Activated CD4-positive, alpha-beta T cell treated with anti-CD3 and anti-CD28 coated beads for 1 hour (primary cell): ENCODE measurements at places on chromosomes 3 and 15.

- DNase-seq = no peak
Observed at GRCh38 chr15:77440378-77440999, 19.8 kb downstream of the HMG20A start.

DNA sequence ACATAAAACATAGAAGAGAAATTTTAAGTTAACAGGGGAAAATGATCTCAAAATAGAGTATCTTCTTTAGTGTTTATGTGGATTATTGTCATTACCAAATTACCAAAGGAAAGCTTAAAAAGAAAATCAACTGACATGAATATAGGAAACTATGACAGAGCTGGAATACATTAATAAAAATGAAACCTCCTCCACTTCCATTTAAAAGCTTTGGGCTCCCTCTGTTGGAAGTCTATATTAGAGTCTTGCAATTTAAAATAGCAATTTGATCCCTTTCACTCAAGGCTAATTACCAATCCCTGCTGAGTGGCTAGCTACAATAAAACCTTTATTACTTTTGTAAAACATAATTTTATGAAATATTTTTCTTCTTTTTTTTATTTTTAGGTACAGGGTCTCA lies 61.4 kb upstream of the IMPG2 start:
- DNase-seq = no peak

GRCh38 chr3:149519912-149520311 lies 45.4 kb downstream of the TM4SF4 start:
- no peak for DNase-seq

DNA sequence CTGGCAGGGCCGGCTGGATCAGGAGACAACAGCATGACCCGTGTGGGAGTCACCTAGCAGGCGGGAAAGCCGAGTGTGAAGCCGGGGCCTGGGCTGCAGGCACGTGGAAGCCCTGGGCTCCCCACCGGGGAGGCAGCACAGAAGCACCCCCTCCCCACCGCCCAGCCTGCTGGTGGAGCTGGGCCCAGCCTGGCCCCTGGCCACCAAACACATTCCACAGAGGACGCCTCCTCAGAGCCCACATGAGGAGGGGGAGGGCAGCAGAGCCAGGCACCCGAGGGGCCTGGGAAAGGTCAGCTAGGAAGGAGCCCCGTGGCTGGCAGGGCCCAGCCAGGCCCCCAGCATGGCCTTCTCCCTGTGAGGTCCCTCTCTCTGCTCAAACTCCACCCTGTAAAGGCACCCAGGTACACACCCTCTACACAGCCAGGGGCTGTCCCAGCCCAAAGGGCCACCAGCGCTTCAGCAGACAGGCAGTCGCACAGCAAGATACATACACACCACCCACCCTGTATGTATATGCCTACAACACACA lies 4.5 kb downstream of the PLXNB1 start:
- no peak for DNase-seq
